ENCODE measurements at places on chromosomes 5 and 9.

- no peak for DNase-seq
Measured at GRCh38 chr5:155189476-155189875, 175.9 kb downstream of the KIF4B start.

DNA sequence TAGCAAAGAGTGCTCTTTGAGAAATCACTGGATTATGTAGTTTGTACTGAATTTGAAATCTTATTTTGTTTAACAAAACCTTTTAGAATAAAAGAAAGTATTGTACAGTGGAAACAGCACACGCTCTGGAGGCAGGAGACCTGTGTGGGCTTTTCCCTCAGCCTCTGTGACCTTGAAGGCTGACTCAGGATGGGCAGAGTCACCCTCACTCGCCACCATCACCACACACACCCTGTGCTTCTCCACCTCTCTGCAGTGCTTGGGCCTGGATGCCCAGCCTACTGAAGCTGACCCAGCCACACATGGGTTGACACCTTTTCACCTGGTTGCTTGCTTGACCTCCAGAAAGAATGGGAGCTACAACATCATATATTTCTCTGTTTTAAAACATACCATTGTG, 19.6 kb downstream of the ANGPTL2 start:
- no peak for DNase-seq

DNA sequence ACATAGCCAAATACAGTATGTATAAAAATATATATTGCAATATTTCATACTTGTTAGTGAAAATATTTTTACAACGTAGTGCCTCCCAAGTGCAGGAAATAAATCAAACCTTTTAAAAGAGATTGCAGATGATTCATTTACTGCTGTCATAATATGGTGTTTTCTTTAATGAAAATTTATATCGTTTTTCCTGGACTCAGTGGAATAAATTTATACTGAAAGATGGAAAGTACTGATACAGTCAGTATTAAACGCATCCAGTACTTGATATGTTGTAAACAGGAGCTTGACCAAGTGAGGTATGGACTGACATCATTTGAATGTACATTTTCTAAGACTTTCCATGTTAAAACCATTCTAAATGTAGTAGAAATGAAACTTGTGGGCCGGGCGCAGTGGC, 143.4 kb upstream of the ZNF608 start:
- DNase-seq = no peak

GRCh38 chr5:59917121-59917520, 23.6 kb upstream of the PDE4D start:
- DNase-seq = no peak

GRCh38 chr9:23229890-23230317, 596.1 kb downstream of the ELAVL2 start:
- no peak for DNase-seq

- DNase-seq = no peak
Measured at GRCh38 chr9:26727471-26727870, 165.1 kb downstream of the CAAP1 start.

DNA sequence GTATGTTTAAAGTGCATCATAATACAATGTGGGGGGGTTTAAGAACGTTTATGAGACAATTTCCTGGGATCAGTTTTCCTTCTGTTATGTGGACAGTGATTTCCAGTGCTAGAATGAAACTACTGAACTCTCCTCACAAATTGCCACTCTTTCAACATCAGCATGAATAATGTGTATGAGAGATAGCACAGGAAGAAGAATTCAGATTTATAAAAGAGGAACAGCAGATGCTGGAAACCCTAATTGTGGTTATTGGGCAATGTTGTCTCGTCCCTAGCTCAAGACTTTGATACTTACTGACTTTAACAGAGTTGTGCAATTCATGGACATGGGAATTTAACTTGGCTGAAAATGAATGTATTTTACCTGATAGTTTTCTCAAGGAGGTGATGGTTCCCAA, 410.8 kb upstream of the MEF2C start:
- no peak for DNase-seq

- DNase-seq = no peak
Measured at GRCh38 chr9:97243606-97244005, 63.9 kb upstream of the CCDC180 start.

GRCh38 chr9:121682926-121683515, 31.6 kb downstream of the DAB2IP start:
- DNase-seq = no peak

DNA sequence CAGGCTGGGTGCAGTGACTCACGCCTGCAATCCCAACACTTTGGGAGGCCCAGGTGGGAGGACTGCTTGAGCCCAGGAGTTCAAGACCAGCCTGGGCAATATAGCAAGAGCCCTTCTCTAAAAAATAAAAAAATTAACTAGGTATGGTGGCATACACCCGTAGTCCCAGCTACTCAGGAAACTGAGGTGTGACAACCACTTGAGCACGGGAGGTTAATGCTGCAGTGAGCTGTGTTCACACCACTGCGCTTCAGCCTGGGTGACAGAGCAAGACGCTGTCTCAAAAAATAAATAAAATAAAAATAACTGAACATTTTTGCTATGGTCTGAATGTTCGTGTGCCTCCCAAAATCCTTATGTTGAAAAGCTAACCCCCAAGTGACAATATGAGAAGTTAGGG, 24.5 kb downstream of the AGTPBP1 start:
- DNase-seq = no peak
